ENCODE measurements at places on chromosomes 13 and 19. TPM values are rescaled to one million over a fixed set of nuclear protein-coding genes. Genes with fewer than 3 reads are reported as not detected.
A peak's percentile ranks its signal among the peaks of the same experiment; 100 is the strongest.

The FCHO1 gene
- 5.9 TPM for total RNA-seq

The S1PR2 gene
- total RNA-seq = 6.3 TPM

The CFAP97D2 gene
- not detected for total RNA-seq

The PSG2 gene
- not detected for total RNA-seq

The B3GNT8 gene
- total RNA-seq = 4.4 TPM

The KDM4B gene
- total RNA-seq = 35.7 TPM

The DAND5 gene
- total RNA-seq = not detected

The DKKL1 gene
- total RNA-seq = 0.57 TPM

The CASP14 gene
- total RNA-seq = 0.16 TPM

The CPB2 gene
- total RNA-seq = not detected

The IQCN gene
- 6.3 TPM for total RNA-seq

The TPP2 gene
- 42.2 TPM for total RNA-seq

The TEX101 gene
- total RNA-seq = not detected

DNA sequence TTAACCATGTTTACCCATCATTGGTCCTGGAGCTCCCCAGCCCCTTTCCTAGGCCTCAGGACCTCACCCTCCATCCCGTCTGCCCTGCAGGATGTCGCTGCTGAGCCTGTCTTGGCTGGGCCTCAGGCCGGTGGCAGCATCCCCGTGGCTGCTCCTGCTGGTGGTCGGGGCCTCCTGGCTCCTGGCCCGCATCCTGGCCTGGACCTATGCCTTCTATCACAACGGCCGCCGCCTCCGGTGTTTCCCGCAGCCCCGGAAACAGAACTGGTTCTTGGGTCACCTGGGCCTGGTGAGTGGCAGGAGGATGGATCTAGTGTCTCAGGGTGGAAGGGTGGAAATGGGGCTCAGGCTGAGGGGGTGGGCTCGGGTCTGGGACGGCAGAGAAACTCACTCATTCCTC lies 508 bp downstream of the CYP4F8 start:
- no peak for DNase-seq

DNA sequence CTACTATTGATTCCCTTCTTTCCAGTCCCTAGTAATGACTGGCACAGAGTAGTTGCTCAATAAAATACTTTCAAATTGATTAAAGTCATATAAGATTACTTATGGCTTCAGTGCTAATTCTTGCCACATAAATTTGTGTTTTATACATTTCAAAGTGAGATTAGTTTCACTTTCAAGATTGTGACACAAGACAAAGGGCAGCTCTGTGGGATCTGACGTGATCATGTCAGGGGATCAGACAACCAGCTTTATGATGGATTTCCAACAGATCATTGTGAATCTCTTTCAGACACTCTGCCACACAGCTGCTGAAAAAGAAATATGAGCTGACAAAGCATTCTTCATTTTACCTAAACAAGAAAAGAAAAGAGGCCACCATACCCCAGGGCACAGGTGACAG lies 73.4 kb upstream of the POMP start:
- no peak for DNase-seq

GRCh38 chr13:62556978-62557377 lies 1141.3 kb upstream of the PCDH20 start:
- no peak for DNase-seq

GRCh38 chr13:111922086-111922485 lies 144.9 kb upstream of the SOX1 start:
- no peak for DNase-seq

- DNase-seq = no peak
These were observed 115.2 kb downstream of the OLFM4 start for GRCh38 chr13:53143757-53144339.

- no peak for DNase-seq
These were observed 76.6 kb upstream of the SOX1 start for GRCh38 chr13:111990362-111990761.

DNA sequence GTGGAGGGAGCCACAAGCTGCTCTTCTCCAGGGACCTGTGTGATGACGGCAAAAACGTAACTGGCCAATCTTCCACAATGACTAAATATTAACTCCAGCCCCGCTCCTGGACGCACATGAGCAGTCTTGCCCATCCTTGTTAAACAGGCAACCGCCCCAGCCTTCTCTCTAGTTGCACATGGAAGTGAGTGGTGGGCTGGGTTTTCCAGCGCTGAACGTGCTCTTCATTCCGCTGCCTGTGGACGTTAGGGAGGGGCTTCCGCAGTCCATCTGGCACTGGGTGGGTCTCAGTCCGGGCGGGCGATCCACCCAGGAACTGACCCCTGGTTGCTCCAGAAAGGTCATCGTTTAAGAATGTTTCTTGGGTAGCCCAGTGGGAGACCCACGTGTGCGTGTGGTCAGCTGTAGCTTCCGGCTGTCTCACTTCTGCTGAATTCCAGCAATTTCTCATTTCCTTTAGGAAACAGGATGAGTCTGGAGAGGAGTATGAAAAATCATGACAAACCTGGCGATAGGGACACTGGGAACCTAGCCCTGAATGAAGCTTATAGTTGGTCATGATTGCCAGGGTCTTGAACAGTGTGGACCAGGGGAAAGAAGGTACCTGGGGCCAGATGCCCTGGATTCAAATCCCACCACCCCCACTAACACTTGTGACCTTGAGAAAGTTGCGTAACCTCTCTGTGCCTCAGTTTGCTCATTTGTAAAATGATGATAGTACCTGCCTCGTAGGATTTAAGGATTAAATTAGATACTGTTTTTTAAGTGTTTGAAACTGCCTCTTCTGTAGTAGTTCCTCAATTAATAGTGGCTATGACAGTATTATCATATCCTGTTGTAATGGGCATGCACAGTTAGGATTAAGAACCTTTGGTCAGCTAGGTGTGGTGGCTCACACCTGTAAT lies 92.6 kb downstream of the SIPA1L3 start:
- DNase-seq = peak; percentile 88

GRCh38 chr13:30744056-30744680 lies 8.8 kb downstream of the ALOX5AP start:
- DNase-seq = no peak

- DNase-seq = peak; percentile 74
These were observed 1.2 kb downstream of the CGB7 start for GRCh38 chr19:49056101-49056901.

DNA sequence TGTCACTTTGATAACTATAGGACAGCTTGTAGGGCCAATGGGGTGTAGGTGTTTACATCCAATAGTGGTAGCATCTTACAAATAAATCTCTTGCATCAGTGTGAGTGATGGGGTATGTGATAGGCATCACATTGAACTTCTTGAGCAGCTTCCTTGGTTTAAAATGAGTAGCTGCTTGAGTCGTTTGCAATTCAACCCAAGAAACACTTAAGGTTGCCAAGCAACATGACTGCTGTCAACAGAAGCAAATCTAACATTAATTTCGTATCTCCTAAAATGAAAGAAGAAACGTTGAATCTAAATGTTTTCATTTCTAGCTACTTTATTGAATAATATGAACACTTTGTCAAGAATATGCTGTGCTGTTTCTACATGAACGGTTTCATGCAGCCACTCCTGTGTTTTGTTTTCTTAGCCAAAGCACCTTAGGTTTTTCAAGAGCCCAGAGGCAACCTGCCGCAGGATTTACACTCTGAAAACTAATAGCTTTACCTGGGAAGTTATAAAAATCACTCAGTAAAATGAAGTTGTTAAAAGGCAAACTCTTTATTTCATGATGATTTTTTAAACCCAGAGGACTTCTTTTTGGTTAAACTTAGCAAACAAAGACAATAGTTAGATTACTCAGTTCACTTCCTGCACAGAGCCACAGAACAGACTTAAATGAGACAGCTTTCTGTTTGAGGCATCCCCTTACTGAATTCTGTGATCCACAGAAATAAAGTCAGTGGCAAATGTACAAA lies 305.2 kb downstream of the MTUS2 start:
- DNase-seq = no peak

DNA sequence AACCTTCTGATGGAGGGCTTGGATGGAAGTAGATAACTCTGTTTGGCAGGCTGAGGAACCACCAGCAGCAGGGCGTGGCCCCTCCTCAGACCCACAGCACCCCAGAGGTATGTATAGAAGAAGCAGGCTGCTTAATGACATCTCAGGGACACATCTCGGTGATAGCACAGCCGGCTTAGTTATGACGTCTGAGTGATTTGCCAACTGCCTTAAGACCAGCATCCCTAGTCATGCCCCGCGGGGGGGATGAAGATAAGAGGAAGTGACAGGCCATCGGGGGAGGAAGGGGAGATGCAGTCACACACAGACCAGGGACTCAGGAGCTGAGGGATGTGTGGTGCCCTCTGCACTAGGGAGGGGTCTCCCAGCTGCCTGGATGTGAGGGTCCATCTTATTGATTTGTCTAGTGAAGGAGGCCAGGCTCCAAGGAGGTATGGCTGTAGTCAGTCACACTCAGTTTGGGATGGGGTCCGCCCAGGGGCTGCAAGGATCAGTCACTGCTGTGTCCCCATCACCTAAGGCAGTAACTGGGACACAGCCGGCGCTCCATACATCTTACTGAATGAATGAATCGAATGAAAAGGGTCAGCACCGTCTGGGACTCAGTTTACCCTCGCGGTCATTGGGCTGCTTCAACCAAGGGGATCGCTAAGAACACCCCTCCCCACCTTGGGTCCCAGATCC lies 19.2 kb upstream of the ERCC1 start:
- DNase-seq = peak; percentile 77

GRCh38 chr19:18523841-18524240 lies 2.0 kb upstream of the ELL start:
- DNase-seq = no peak

DNA sequence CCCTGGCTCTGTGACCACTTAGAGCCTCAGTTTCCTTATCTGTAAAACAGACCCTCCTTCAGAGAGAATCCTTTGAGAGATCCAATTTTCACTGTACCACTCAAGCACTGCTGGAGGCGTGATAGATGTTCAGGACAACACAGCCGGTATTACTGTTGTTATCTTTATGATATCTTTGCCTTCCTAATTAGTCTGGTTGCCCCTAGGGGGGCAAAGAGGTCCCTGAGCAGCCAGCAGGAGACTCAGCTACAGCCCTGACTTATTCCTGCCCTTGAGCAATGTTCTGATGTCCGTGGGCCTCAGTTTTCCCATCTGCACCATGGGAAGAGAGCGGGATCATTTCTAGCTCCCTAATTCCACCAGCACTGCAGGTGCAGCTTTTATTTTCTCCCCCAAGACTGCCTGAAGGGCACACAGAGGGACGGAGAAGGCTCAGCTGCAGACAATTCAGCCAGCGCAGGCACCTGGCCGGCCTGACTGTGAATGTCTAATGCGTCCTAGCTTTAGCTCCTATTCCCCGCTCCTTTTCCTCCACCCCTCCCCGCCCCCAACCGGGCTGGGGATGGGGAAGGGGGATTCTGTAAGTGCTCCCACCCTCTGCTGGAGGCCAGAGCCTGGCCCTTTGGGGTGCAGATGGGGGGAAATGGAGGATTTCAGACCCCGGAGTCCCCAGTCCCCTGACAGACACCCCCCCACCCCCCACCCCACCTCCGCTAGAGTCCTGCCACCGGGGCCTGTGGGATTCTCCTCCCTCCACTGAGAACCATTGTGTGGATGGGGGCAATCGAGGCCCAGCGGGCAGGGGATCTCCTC lies 16.2 kb downstream of the TLE5 start:
- DNase-seq = no peak

GRCh38 chr13:95296326-95296925 lies 4.8 kb downstream of the ABCC4 start:
- DNase-seq = peak; percentile 38

- DNase-seq = no peak
These were observed 96.3 kb upstream of the FNDC3A start for GRCh38 chr13:48879432-48879831.

DNA sequence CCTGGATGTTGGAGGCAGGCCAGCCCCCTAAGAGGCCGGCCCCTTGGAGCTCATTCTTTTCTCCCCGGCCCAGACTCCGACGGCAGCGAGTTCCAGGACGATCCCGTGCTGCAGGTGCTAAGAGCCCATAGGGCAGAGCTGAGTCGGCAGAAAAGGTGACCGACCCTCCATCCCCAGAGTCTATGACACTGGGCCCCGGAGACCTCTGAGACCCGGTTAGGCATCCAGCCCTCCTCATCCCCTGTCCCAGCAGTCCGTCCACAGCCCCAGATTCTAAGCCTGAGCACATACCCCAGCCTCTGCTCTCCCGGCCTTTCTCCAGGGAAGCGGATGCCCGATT lies 7.3 kb upstream of the ARHGAP33 start:
- DNase-seq = no peak

- no peak for DNase-seq
These were observed 62.9 kb downstream of the GGACT start for GRCh38 chr13:100525453-100526317.

DNA sequence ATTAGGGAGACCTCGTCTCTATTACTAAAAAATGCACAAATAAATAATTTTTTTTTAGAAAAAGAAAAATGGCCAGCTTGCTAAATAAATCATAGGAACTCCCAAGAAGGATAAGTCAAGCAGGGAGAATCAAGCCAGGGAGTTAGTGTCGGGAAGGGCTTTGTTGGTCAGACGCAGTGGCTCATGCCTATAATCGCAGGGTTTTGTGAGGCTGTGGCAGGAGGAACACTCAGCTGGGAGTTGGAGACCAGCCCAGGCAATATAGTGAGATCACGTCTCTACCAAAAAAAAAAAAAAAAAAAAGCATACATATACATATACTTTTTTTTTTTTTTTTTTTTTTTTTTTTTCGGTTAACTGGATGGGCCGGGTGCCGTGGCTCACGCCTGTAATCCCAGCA lies 9.0 kb downstream of the NACC1 start:
- no peak for DNase-seq

- DNase-seq = peak; percentile 30
These were observed 8.5 kb upstream of the CEACAM7 start for GRCh38 chr19:41696402-41697197.

- no peak for DNase-seq
These were observed 1561.0 kb upstream of the MIR17HG start for GRCh38 chr13:89786531-89786930.

DNA sequence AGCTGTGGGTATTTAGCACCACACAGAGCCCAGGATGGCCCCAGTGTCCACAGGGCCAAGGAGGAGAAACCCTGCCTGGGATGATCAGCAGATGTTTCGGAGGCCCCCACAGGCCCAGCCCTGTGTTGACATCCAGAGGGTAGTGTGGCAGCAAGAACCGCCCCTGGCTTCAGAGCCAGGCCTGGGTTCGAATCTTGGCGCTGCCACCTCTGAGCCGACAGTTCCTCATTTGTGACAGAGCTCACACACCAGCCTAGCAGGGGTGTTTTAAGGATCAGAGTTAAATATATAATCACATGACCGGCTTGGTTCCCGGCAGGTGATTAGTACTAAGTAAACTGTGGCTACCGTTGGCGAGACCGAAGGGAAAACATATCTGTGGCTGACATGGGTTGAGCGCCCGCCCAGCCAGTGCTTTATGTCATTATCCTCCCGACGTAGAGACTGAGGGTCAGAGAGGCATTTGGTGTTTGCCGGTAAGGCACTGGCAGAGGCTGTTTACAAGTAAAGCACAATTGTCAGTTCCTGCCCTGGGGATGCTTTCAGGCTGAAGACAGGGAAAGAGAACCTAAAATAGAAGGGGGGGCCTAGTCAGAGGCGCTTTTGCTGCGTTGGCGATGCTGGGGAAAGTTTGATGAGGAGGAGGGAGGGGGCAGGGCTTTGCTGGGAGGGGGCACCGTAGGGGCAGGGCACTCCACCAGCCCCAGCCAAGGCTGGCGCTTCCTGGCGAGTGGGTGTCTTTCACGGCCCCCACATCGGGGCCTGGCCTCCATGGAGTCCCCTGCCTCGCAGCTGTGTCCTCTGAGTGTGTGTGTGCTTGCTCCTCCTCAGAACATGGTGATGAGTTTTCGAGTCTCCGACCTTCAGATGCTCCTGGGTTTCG lies 4.8 kb downstream of the PIAS4 start:
- DNase-seq = no peak
